ENCODE measurements at places on chromosomes 6 and 20. TPM values are rescaled to one million over a fixed set of nuclear protein-coding genes. Genes with fewer than 3 reads are reported as not detected.

The GRM1 gene
- not detected for total RNA-seq

The ESR1 gene
- total RNA-seq, result not detected

The AKAP7 gene
- total RNA-seq, result 2.6 TPM

The BHLHE23 gene
- total RNA-seq, result not detected

The PACSIN1 gene
- total RNA-seq, result 0.07 TPM

The FAM110A gene
- total RNA-seq, result 11.7 TPM

The RNF182 gene
- total RNA-seq, result 3.5 TPM

The LIME1 gene
- 10.4 TPM for total RNA-seq

The DLGAP4 gene
- 63.0 TPM for total RNA-seq

The RRAGD gene
- total RNA-seq, result 3.8 TPM

The SOX4 gene
- total RNA-seq, result 11.8 TPM

The PDYN gene
- not detected for total RNA-seq

The RBPJL gene
- total RNA-seq, result not detected

The IP6K3 gene
- total RNA-seq, result 0.14 TPM

The ARMC2 gene
- 2.8 TPM for total RNA-seq

The DLL1 gene
- 0.15 TPM for total RNA-seq

The ZBTB46 gene
- 0.66 TPM for total RNA-seq

The TUBB1 gene
- total RNA-seq, result 0.02 TPM

The FITM2 gene
- 7.9 TPM for total RNA-seq

The NSFL1C gene
- 145 TPM for total RNA-seq

The DZANK1 gene
- total RNA-seq, result 2.7 TPM

The MOXD1 gene
- total RNA-seq, result 2.3 TPM

The EDEM2 gene
- total RNA-seq, result 48.8 TPM

The TBXT gene
- total RNA-seq, result not detected

The MAP1LC3A gene
- total RNA-seq, result 26.7 TPM

The TTK gene
- total RNA-seq, result 17.1 TPM

The GNAS-AS1 gene
- not detected for total RNA-seq

The CRNKL1 gene
- 23.4 TPM for total RNA-seq

The ROMO1 gene
- 365 TPM for total RNA-seq

The CEP85L gene
- total RNA-seq, result 1.8 TPM

The HLA-DOA gene
- total RNA-seq, result not detected

The TMEM244 gene
- not detected for total RNA-seq

The GPRC6A gene
- total RNA-seq, result not detected

The DLK2 gene
- 7.9 TPM for total RNA-seq

The SIRPB2 gene
- total RNA-seq, result 0.06 TPM

The PBOV1 gene
- not detected for total RNA-seq

The SLPI gene
- 9.3 TPM for total RNA-seq

The PTK6 gene
- total RNA-seq, result 2.2 TPM

The CDH4 gene
- total RNA-seq, result 8.4 TPM

The MYB gene
- 0.98 TPM for total RNA-seq

Data from A549 treated with CORT108297 at 1 μM for 4 hours (cell line).